Small intestine (tissue), 16 donors: ENCODE measurements at places on chromosomes 3 and 15.

DNA sequence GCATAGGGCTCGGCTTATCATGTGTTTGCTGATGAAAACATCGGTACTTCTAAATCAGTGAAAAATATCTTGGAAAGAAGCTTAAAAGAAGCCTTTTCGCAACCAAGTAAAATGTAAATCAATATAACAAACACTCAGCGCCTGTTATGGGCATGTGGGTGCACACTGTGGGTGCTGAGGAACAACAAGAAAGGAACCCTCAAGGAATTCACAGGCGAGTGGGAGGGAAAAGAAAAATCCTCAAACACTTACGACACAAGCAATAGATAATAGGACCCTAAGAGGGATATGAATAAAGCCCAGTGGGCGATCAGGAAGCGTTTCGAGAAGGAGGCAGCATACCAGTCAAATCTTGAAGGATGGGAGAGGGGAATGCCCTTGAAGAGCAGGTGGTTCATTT is 21.9 kb downstream of the GLDN start:
- no peak for DNase-seq

DNA sequence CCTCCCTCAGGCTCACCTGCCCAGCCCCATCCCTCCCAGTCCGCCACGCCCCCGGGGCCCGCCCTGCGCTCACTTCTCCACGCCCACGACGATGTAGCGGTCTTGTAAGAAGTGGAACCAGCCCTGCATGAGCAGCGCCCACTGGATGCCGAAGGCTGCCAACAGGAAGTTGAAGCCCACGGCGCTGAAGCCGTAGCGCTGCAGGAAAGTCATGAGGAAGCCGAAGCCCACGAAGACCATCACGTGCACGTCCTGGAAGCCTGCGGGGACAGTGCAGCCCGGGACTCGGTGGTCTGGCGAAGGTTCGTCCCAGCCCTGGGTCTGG is 9.7 kb downstream of the RHCG start:
- peak; percentile 39 for DNase-seq

DNA sequence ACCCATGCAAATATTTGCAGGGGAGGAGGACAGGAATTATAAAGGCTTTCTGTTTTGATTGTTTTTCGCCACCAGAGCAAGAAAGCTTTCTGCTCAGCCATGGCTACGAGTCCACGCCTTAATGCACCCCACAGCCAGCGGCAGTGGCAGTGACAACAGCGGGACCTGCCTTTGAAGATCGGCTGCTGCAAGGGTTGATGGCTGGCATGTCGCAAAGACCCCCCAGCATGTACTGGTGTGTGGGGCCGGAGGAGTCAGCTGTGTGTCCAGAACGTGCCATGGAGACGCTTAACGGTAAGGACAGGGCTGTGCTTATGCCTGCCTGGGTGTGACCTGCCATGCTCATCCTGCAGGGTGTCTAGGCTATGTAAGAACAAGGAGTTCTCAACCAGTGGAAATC is 5.3 kb downstream of the LRRK1 start:
- no peak for DNase-seq

- DNase-seq, result no peak
Observed at GRCh38 chr3:193585530-193585929, 7.5 kb upstream of the OPA1 start.

GRCh38 chr3:14488286-14489041 is 51.7 kb downstream of the GRIP2 start:
- no peak for DNase-seq

GRCh38 chr3:126434931-126435411 is 40.3 kb downstream of the CFAP100 start:
- no peak for DNase-seq
